SW 1271 (cell line): ENCODE measurements at places on chromosomes 1 and 21.

DNA sequence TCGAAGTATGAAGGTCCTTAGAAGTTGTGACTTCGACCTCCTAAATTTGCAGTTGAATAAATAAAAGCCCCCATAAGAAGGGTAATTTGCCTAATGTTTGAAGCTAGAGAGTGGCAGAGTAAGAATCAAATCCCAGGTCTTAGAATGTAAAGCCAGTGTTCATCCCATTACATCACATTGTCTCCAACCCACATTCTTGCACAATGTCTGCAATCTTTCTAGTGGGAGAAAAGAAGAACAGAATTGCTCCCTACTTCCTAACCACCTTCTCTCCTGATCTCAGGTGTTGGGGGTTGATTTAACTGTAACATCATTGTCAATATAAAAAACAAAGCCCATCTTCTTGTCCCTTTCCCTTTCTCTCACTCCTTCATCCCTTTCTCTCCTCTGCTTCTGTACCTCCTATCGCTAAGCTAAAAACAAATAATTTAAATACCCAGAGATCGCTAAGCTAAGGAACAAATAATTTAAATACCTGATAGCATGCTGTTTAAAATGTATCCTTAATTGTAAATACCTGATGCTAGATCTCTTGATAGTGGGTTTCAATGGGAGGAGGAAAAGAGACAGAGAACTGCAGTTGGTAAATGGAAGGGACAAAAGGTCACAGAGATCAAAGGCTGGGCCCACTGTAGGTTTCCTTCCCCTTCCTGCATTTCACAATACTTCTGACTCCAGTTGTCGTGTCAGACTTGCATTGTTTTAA is 32.1 kb upstream of the CCDC190 start:
- DNase-seq, result no peak

- no peak for DNase-seq
Measured at GRCh38 chr21:31107871-31108270, 69.6 kb upstream of the KRTAP19-8 start.

GRCh38 chr1:107793896-107794453 is 171.0 kb downstream of the VAV3 start:
- DNase-seq, result no peak

- DNase-seq, result no peak
Measured at GRCh38 chr1:48093147-48093546, 96.0 kb upstream of the TRABD2B start.

GRCh38 chr1:185393815-185394214 is 76.8 kb upstream of the IVNS1ABP start:
- DNase-seq, result no peak

- no peak for DNase-seq
Measured at GRCh38 chr21:33135925-33136324, 66.0 kb downstream of the OLIG1 start.

- no peak for DNase-seq
Measured at GRCh38 chr1:87887100-87887499, 558.4 kb downstream of the LMO4 start.

DNA sequence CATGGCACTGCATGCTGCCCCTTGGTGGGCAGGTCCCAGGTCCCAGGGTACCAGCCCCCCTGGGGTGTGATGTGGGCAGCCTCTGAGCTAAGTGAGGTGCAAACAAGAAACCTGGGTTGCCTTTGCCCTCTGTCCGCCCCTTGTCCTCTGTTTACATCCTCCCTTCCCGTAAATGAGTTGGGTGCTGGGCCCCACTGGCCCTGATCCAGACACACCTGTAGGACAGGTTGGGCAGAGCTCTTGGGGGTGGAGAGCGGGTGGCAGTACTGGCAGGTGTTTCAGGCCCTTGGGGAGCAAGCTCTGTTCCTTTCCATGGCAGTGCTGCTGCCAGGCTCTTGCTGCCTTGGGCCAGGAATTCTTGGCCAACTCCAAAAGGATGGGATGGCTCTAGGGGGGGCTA is 35.8 kb downstream of the ELF3 start:
- DNase-seq, result no peak

DNA sequence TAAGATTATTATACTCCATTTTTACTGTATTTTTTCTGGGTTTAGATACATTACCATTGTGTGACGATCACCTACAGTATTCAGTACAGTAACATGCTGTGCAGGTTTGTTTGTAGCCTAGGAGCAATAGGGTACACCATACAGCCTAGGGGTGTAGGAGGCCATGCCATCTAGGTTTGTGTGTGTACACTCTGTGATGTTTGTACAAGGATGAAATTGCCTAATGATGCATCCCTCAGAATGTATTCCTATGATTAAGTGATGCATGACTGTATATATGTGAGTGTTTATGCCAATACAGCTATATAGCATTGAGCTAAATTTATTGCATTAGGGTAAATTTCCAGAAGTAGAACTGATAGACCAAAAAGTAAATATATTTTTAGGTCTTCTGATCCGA is 23.3 kb downstream of the TUFT1 start:
- DNase-seq, result no peak

DNA sequence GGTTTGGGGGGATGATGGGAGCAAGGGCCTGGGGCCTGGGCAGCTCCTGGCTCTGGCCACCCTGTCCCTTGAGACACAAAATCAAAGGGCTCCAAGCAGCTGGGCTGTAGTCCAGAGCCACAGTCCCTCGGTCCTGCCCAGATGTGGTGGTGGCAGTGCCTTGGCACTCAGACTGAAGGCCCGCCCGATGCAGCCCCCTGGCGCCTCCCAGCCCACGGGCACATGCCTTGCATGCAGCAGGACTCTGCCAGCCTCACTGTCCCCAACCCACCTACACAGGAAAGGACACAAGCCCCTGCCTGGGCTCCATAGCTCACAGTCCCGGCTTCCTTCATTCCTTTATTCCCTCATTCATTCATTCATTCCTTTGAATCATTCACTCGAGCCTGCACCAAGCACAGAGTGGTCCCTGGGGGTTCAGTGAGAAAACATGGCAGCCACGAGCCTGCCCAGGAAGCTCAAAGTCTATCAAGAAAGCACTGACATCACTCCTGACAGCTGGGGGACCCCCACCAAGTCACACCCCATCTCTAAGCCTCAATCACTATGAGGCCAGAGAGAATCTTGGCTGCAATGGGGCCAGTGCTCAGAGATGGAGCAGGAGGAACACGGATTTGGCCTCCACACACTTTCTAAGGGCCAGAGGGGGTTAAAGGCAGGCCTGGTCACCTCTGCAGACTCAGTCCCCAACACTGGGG is 5.8 kb downstream of the SDC3 start:
- no peak for DNase-seq

GRCh38 chr1:164773102-164773501 is 214.1 kb downstream of the PBX1 start:
- no peak for DNase-seq

DNA sequence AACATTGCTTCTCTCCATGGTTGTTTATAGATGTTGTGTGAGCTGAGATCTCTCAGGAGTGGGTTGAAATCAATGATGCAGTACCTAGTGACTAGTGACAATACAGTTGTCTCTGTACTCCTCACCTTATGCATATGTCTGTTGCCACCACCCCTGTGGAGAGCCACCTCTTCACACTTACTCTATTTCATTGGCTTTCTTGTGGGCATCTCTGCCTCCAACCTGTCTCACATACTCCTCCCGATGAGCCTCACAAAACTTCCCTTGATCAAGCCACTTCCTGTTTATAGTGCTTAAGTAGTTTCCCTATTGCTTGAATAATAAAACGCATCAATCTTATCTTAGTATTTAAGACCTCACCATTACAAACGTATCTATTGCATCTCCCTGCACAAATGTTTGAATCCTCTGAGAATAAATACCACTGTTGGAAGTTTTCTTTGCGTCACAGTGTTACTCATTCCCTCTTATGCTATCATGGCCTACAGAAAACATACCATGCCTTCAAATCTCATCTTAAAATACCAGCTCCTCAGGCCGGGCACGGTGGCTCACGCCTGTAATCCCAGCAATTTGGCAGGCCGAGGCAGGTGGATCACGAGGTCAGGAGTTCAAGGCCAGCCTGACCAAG is 54.7 kb upstream of the GREM2 start:
- no peak for DNase-seq

DNA sequence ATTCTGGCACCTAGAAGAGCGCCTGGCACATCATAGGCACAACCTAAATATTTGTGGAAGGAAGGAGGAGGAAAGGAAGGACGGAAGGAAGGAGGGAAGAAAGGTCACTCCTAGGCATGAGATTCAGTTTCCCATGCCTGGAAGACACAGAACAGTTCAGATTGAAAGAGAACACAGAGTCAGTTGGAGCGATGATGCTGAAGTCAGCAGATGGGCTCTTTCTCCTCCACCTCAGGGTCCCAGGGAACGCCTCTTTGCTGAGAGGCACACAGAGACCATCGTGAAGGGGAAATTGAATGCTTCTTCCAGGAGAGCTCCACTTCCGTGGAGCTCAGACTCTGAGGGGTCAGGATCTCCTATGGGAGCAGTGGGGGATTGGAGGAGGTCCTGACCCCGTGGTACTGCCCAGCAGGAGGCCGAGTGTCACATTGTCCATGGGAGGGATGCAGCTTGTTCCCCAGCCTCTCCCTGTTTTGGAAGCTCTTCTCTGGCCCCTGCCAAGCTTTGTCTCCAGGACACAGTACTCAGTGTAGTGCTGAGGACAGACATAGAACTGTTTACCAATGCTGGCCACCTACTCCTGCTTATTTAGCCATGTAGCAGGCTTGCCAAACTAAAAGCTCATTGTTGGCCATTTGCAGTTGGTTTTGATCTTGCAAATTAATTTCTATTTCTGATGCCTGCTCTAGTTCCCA is 2.4 kb downstream of the MYBPHL start:
- no peak for DNase-seq

- DNase-seq, result no peak
Measured at GRCh38 chr21:35697321-35697808, 363.0 kb downstream of the SETD4 start.

- DNase-seq, result no peak
Measured at GRCh38 chr1:45306319-45306718, 20.4 kb upstream of the HPDL start.

DNA sequence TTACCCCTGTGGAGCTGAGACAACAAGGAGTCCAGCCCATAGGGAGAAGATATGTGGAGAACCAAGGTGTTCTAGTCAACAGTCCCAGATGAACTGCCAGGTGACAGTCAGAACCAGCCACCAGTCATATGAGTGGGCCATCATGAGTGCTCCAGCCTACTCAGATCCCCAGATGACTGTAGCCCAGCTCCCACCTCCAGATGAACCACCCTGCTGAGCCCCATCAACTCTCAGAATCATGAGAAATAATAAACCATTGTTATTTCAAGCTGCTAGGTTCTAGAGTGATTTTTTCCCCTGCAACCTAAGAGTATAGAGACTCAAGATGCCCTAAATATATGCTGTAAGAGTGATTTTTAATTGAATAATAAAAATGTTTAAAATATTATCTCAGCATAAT is 444.2 kb downstream of the GPATCH2 start:
- no peak for DNase-seq

DNA sequence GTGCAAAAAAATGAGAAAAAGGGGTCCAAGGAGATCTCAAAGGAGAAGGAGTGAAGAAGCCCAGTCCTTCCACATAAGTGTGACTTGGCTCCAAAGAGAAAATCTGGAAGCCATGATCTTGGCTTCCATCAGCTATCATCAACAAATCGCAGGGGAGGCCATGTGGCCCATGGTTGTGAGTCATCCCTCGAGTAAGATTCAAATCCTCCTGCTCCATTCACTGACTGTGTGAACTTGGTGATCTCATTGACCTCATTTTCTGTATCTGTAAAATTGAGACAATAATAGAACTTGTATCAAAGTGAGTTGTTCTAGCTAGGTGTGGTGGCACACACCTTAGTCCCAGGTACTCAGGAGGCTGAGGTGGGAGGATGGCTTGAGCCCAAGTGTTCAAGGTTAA is 79.1 kb upstream of the OLIG2 start:
- no peak for DNase-seq

GRCh38 chr1:64550510-64550909 is 80.6 kb downstream of the CACHD1 start:
- DNase-seq, result no peak

- no peak for DNase-seq
Measured at GRCh38 chr1:76230842-76231281, 156.3 kb downstream of the ST6GALNAC3 start.

- no peak for DNase-seq
Measured at GRCh38 chr21:39022863-39023693, 160.2 kb downstream of the PSMG1 start.

- DNase-seq, result no peak
Measured at GRCh38 chr1:197422993-197423392, 154.9 kb downstream of the CRB1 start.

- DNase-seq, result no peak
Measured at GRCh38 chr1:151703813-151704212, 12.8 kb downstream of the CELF3 start.

DNA sequence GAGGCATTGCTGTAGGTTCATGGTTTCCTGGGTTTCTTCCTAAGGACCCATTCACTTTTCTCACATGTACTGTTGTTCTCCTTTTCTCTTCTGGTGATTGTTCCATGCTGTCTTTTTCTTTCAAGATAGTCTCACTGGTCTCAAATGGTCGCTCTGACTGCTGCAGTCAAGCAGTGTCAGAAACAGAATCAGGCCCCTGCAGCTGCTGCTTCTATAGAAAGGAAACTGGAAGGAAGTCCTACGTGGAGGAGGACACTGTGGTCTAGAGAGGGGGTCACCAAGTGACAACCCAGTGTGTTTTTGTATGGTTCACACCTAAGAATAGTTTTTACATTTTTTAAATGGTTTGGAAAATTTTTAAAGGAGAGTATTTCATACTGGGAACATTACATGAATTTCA is 2.4 kb downstream of the NECAP2 start:
- no peak for DNase-seq

DNA sequence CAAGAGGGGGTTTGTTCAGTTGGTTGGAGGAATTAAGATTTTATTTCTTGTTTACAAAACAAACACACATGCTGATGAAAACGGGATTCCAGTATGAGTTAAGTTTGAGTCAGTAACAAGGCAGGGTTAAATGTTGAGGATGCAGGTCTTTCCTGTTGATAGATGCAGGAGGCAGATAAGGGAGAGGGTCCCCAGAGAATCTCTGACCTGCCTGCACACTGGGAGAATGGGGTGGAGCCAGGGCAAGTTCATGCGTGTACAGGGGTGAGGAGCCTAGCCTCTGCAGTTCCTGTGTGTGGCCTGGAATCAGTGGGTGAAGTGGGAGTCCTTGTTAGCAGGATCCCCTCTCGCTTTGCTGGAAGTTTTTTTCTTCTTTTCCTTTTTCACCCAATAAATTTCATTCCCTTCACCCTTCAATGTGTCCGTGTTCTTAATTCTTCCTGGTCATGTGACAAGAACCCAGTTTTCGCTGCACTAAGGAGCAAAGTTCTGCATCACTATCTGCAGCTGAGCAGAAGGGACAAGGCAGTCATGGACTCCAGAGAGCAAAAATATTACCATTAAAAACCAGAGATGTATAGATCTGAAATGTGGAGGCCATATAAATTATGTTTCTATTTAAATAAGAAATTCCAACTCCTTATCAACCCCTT is 69.9 kb upstream of the MARK1 start:
- DNase-seq, result no peak

DNA sequence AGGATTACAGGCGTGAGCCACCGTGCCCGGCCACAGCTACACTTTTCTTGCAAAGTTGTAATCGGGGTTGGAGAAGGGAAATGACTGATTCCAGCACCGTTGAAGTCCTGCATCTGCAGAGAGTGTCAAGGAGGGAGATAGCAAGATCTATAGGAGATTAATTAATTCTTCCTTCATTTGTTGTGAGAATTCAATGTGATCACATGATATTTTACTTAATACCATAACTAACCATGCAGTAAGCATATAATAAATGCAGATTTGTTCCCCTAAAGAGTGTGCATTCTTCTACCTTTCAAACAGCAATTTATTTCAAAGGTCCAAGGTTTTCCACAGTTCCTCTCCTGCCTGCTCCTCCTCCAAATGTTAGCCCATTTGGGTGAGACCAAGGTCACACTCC is 204.5 kb downstream of the GREM2 start:
- DNase-seq, result no peak
